ENCODE measurements at places on chromosomes 1 and 21.
A peak's percentile ranks its signal among the peaks of the same experiment; 100 is the strongest.

DNA sequence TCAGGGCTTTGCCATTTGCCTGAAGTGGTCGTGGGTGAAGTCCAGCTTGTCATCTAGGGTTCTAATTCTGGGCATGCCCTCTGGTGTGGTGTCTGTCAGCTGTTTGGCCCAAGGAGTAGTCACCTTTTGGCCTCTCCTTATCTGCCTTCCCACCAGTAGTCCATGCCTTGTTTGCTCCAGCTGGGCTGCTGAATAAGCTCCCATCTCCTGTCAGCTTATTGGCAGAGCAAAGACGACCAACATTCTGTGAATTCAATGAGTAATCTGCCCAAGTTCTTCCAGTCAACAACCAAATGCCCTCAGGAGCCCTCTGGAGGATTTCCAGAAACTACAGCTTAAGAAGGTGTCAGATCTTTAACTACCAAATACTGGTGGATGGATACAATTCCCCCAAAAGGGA, 7.0 kb downstream of the BCAN start:
- no peak for DNase-seq

DNA sequence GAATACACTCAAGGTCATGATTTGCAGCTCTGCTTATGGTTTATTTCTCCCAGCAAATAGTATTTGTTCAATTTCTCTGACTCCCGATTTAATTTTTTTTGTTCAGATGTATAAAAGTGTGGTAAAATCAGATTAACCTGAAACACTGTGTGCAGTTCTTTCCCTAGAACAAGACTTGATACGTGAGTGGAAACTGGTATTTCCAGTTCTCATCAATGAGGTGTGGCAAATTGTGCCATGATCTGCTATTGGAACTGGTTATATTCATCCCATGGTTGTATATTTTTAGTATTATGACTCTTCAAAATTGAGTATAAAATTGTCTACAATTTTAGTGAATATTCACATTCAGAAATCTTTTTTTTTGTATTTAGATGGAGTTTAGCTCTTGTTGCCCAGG, 76.8 kb upstream of the IVNS1ABP start:
- DNase-seq = no peak

- DNase-seq = no peak
Measured at GRCh38 chr1:32104127-32104526, 3.7 kb upstream of the KPNA6 start.

- no peak for DNase-seq
Measured at GRCh38 chr1:72637593-72637992, 355.3 kb upstream of the NEGR1 start.

DNA sequence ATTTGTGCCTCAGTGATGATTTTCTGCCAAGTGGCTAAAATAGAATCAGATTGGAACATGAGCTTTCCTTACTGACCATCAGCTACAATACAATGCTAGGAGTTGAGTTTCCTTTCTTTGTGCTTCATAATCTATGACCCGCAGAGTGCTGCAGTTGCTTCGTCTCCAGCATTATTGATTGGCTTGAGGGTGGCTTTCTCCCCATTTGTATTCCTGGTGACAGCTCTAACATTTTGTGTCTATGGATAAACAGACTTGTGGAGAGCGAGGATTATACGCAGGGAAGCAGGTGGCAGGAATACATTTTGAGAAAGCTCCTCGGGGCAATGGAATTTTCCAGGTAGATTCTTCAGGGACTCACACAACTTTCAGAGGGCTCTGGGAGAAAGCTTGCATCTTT, 223.2 kb downstream of the HHAT start:
- DNase-seq = no peak

- no peak for DNase-seq
Measured at GRCh38 chr1:218953386-218953785, 220.3 kb upstream of the LYPLAL1 start.

- DNase-seq = peak; percentile 60
Measured at GRCh38 chr1:61079898-61080336, 2.4 kb upstream of the NFIA start.

DNA sequence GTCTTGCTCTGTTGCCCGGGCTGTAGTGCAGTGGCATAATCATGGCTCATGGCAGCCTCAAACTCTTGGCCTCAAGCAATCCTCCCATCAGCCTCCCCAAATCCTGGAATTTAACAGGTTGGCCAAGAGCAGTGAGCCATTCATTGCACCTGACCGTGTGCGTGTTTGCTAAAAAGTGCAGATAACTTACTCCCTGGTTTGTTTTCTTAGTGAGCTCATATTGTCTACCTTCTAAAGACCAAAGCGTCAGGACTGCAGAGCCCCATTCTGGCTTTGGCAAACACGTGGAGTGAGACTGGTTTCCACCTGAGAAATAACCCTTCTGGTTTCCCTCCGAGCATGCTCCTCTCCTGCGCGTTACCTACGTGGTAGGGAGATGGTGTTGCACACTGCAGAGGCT, 32.2 kb upstream of the CA6 start:
- DNase-seq = no peak

GRCh38 chr1:84247425-84248220, 53.9 kb upstream of the SAMD13 start:
- no peak for DNase-seq

DNA sequence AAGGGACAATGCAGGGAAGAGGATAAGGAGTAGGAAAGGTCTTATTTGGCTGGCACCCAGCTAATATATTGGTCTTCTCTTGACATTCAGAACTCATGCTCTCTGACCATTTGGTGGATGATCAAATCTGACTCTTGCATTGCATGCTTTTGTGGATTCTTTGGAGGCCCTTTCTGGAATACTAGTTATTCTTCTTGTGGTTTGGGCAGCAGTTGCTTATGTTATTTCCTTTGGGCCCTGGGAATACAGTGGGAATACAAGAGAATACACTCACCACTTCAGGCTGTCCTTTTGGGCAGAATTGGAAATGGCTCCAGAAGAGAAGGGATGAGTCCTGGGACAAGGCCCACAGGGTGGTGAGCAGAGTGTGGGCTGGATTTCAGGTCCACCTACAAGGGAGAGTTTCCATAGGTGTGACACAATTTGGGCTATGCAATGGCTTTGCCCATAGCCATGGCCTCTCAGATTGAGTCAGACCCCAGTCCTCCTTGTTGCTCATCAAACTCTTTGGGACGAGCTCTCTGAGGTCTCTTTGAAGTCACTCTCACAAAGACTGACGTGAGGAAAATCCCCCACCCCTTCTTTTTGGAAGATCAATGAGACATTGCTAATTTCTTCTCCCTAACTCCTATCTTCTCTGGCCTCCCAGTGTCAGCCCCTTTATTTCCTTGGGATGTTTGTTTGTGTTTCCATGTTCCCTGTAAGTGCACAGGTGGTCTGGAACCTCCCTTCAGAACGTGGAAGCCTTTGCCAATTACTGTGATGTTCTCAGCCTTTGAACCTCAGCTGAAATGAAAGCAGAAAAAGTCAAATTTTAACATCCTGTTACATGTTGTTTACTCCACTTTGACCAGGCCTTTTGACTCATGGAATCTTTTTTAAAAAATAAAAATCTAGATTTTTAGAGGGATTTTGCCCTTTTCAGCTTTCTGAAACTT, 19.4 kb downstream of the HSD11B1 start:
- no peak for DNase-seq

- no peak for DNase-seq
Measured at GRCh38 chr1:86084998-86085397, 71.6 kb downstream of the COL24A1 start.

- no peak for DNase-seq
Measured at GRCh38 chr1:186843931-186844330, 15.2 kb downstream of the PLA2G4A start.

GRCh38 chr1:160625321-160625720, 21.5 kb downstream of the SLAMF1 start:
- no peak for DNase-seq

DNA sequence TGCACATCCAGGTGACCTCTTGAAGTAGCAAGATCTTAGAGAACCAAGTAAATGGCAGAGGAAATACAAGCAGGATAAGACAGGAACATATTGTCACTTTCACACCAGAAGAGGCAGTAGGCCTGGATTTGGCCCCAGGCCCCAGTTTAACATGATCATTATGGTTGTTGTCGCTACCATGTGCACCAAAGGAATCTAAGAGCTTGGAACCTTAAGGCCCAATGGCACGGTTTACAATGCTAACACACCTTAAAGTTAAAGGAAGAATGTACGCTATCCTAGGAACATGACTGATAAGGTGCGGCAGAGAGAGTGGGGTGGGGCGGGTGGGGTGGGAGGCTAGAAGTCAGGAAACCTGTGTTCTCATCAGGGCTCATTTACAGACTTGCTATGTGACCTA, 147.5 kb downstream of the ROR1 start:
- DNase-seq = no peak

- DNase-seq = no peak
Measured at GRCh38 chr1:12140016-12140415, 26.8 kb upstream of the TNFRSF1B start.

- DNase-seq = no peak
Measured at GRCh38 chr1:203126866-203127665, 460 bp upstream of the ADORA1 start.

GRCh38 chr1:96559707-96560596, 161.6 kb upstream of the PTBP2 start:
- DNase-seq = no peak

GRCh38 chr1:115295904-115296696, 41.9 kb downstream of the NGF start:
- DNase-seq = no peak

- no peak for DNase-seq
Measured at GRCh38 chr1:61318319-61319125, 236.2 kb downstream of the NFIA start.

- peak; percentile 13 for DNase-seq
Measured at GRCh38 chr1:29673669-29674626, 437.6 kb downstream of the PTPRU start.

- no peak for DNase-seq
Measured at GRCh38 chr1:28280977-28281381, 21.7 kb downstream of the SESN2 start.

- no peak for DNase-seq
Measured at GRCh38 chr1:63705078-63705477, 68.7 kb upstream of the ROR1 start.

DNA sequence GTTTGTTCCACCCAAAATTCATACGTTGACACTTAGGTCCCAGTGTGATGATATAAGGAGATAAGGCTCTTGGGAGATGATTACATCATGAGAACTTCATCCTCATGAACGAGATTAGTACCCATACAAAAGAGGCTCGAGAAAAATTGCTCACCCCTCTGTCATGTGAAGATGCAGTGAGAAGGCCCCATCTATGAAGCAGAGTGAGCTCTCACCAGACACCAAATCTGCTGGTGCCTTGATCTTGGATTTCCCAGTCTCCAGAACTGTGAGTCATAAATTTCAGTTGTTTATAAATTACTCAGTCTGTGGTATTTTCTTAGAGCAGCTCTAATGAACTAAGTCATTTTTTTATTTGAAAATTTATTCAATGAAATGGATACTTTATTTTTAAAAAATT, 42.6 kb upstream of the USP25 start:
- DNase-seq = no peak

DNA sequence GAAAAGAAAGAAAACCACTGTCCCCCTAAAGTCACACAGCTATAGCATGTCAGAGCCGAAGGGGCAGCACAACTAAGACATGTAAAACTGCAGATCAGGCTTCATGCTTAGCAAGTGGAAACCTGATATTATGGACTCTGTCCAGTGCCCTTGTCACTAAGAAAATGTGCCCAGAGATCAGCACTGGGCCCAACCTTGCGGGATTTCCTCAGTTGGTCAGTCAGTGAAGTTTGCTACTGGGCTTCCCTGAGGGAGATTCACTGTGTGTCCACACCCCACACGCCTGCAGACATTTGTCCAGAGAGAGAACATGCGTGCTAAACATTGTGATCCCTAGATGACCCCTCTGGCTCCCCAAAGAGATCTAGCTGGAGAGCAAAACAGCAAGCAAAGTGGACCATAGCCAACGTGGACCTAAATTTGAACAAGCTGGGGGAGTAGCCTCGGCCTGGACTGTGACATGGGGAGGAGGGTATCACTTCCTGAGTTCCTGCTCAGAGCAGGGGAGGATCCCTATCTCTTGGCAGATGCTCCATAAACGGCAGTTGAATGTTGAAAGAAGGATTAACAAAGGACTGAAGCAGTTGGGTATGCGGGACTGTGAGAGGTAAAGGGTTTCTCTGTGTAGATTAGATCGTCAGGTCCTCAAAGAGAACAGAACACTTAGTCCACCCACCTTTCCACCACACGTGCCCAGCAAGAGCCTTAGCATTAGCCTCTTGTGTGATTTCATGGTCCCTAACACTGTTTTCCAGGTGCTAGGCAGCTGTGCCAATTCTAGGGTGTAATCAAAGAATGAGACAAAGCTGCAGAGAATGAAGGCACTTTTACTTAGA, 53.6 kb downstream of the GLUL start:
- DNase-seq = no peak

DNA sequence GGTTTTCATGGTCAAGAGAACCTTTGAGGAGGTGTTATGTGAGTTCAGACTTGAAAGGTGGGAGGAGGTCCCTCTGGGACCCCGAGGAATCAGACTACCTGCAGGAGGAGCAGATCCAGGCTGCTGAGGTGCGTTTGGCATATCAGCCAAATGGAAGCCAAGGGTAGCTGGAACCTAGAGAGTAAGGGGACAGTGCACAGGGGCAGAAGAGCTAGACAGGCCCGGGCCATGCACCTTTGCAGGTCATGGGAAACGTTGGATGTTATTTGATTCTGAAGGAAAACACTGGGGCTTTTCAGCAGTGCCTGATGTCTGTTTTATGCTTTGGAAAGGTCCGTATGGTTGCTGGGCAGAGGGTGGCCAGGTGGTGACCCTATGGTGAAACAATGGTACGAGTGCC, 169.2 kb downstream of the PGBD5 start:
- no peak for DNase-seq

DNA sequence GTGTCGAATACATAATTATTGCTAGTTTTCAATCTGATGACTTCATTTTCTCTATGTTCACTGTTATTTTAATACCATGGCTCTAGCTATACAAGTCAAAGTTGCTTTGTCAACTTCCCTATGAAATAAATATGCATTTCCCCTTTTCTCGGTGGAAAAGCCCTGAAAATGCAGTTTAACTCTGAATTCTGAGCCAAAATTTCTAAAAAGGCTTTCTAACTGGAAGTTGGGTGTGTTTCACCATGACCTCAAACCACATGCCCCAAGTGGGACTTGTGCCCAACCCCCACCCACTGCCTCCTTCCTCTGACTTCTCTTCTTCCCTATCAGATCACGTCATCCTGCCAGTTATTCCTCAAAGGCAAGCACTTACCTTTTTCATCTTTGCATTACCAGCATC, 8.9 kb downstream of the MKNK1 start:
- DNase-seq = no peak

DNA sequence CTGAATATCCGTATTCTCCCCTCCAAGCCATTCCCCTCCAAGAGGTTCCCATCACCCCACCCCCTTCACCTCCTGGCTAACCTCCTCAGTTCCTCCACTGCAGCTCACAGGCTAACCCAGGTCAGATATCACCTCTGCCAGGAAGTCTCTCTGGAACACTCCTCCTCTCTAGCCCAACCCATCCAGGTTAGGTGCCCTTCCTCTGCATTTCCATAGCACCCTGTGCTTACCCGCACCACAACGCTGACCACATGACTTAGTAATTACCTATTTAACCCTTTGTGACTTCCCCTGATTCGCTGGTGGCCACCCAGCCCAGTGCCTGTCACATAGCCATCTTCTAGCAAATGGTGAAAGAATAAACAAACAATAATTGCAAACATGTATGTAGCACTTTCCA, 49.5 kb upstream of the IFFO2 start:
- no peak for DNase-seq

- DNase-seq = no peak
Measured at GRCh38 chr1:12371053-12371452, 141.2 kb downstream of the VPS13D start.

- DNase-seq = no peak
Measured at GRCh38 chr1:28378906-28379305, 9.4 kb downstream of the PHACTR4 start.

GRCh38 chr1:112509005-112509659, 367 bp downstream of the WNT2B start:
- DNase-seq = no peak

GRCh38 chr21:38221594-38221993, 35.2 kb upstream of the KCNJ15 start:
- DNase-seq = no peak
